ENCODE measurements at places on chromosomes 7 and 10. TPM values are rescaled to one million over a fixed set of nuclear protein-coding genes. Genes with fewer than 3 reads are reported as not detected.

Gene PALD1
- 11.8 TPM for polyA plus RNA-seq

DNA sequence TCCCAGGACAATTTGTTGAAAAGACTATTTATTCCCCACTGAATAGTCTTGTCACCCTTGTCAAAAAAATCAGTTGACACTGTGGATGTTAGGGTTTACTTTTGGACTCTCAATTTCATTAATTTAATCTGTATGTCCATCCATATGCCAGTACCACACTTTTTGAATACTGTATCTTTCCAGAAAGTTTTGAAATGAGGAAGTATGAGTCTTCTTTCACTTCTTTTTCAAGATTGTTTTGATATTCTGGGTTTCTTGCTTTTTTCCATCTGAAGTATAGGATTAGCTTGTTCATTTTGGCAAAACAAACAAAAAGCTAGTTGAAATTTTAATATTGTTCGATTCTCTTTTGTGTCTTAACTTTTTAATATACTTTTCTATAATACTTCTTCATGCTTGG, 21.7 kb downstream of the KLHDC10 start:
- DNase-seq: no peak

DNA sequence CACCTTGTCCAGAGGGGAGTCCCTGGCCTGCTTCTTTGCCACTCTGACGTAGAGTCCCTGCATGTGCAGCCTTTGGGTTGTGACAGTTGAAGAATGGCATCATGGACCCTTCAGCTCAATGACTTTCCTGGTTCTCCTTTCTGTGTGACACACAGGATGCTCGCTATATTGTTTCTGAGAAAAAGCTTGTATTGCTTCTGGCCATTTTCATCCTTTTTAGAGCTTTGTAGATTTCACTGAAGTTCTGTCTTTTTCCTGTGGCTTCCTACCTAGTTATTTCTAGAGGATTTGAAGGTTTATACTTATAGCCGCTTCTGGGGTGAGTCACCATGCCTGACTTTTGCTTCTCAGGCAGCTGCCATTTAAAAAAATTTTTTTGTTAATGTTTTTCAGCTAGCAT, 27.0 kb downstream of the SND1 start:
- no peak for DNase-seq

DNA sequence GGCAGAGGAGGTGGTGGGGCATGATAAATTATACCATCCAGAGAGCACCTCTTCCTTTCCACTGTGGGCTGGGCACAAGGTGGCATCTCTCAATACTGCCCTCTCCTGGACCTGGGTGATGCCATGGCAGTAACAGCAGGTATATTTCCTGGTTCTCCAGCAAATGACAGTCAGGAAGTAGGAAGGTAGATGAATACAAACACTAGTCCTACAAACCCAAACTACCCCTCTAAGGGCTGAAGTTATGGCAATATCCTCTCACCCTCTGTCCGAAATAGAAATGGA, 1004.9 kb downstream of the KCNMA1 start:
- no peak for DNase-seq

DNA sequence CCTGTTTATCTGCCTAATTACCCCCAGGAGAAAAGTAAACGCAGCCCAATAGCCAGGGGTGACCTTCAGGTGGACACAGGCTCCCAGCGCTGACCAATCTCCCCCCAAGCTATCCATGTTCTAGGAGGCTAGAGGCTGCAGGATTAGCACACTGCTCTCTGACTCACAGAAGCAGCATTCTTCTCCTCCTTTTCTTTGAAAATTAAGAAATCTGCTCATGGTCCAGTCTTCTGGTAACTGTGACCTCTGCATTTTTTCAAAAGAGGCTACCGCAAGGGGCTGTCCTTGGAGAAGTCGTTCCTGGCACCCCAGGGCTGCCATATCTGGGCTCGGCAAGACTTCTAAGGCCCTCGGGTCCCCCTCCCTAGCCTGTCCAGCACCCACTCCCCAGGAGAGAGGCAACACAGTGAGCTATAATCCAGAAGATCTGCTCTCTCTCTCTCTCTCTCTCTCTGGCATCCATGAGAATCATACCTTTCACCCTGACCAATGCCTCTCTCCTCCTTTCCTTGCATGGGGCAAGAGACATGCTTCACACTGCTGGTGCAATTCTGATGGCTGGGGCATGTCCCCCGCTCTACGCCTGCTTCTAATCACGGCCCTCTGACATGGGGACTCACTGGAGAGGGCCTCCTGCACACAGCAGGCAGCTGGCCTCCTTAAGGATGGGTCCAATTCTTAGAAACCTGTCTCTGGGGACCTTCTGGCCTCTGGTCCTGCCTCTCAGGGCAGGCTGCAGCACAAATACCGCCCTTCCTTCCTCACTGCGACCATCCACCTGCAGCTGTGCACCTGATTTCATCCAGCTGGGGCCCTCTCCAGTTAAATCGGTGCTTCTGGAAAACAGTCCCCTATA, 27.3 kb downstream of the ANXA11 start:
- no peak for DNase-seq

DNA sequence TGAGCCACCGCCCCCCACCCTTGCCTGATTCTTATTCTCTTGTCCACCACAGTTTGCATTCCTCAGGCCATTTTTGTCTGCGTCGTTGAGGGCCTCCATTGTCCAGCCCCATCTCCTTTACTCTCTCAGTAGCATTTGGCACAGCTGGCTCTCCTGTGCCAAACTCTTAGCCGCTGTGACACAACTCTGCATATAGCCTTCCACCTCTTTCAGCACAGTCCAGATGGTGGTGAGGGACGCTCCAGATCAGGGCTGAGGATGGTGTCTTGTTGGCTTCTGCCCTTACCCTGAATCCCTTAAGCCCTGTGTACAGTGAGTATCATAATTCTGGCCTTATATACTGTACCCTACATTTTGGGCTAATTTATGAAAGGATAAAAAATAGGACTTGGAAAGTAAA, 45.6 kb downstream of the BMPR1A start:
- no peak for DNase-seq

DNA sequence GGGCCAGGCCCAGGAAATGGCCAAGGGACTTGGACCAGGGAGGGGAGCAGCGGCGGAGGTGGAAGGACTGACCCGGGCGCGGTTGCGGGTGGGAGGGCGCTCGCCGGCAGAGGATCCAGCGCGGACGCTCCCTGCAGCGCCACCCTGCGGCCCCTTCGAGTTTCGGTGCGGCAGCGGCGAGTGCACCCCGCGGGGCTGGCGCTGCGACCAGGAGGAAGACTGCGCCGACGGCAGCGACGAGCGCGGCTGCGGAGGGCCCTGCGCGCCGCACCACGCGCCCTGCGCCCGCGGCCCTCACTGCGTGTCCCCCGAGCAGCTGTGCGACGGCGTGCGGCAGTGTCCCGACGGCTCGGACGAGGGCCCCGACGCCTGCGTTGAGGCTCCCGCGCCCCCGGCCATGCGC, 16.8 kb upstream of the ZNF467 start:
- no peak for DNase-seq

GRCh38 chr10:100158044-100158805, 27.6 kb downstream of the ERLIN1 start:
- no peak for DNase-seq

DNA sequence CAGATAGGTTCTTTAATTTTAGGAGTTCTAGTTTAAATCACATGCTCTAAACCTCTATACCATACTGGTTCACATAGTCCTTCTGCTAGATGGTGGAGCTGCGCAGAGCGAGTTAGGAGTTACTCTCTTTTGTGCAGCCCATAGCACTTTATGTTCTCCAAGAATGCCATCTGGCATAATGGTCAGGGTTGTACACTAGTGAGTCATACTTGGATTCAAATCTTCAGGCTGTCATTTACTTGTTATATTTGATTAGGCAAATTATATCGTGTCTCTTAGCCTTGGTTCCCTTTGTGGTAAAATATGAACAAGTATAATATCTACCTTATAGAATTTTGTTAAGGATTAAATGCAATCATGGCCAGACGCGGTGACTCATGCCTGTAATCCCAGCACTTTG, 1078.3 kb downstream of the NRG3 start:
- DNase-seq: no peak

GRCh38 chr10:64394744-64395143, 873.5 kb downstream of the REEP3 start:
- no peak for DNase-seq

DNA sequence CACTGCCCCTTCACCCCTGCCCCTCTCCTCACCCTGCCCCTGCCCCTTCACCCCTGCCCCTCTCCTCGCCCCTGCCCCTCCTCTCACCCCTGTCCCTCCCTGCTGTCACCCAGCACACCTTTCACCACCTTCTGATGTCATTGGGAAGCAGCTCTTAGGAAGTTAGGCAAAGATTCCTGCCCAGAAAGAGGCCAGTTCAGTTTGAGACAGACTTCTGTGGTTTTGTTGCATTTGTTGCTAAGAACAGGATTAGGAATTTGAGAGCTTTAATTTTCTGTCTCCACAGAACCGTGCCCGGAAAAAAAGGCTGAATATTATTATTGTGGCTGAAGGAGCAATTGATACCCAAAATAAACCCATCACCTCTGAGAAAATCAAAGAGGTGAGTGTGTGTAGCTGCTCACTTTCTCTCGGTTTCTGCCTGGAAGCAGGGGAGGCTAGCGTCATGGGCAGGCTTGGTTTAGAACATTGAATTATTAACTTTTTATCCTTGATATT, 39.6 kb downstream of the PFKP start:
- no peak for DNase-seq

GRCh38 chr7:14786314-14786895, 116.1 kb downstream of the DGKB start:
- no peak for DNase-seq

Measured in left renal pelvis (tissue), 4 donors.